Stimulated activated CD8-positive, alpha-beta memory T cell treated with anti-CD3 and anti-CD28 coated beads, Interleukin-15, amount 100 ng/mL, for 48 hours (primary cell): ENCODE measurements at places on chromosomes 2 and 18.
A peak's percentile ranks its signal among the peaks of the same experiment; 100 is the strongest.

- DNase-seq = no peak
Measured at GRCh38 chr2:231362555-231363184, 32.8 kb upstream of the B3GNT7 start.

GRCh38 chr18:6476190-6476589, 61.5 kb upstream of the L3MBTL4 start:
- DNase-seq = no peak

- DNase-seq = no peak
Measured at GRCh38 chr2:20107352-20107751, 55.9 kb upstream of the LAPTM4A start.

- DNase-seq = no peak
Measured at GRCh38 chr18:22499421-22499820, 81.7 kb upstream of the CTAGE1 start.

- no peak for DNase-seq
Measured at GRCh38 chr18:54946149-54946581, 13.1 kb downstream of the CCDC68 start.

- no peak for DNase-seq
Measured at GRCh38 chr2:1702186-1702565, 42.1 kb downstream of the PXDN start.

GRCh38 chr2:231680992-231681852, 27.1 kb upstream of the PTMA start:
- DNase-seq = no peak

- DNase-seq = no peak
Measured at GRCh38 chr18:10973567-10974203, 175.7 kb downstream of the PIEZO2 start.

- DNase-seq = no peak
Measured at GRCh38 chr2:163600801-163601200, 135.0 kb downstream of the FIGN start.

DNA sequence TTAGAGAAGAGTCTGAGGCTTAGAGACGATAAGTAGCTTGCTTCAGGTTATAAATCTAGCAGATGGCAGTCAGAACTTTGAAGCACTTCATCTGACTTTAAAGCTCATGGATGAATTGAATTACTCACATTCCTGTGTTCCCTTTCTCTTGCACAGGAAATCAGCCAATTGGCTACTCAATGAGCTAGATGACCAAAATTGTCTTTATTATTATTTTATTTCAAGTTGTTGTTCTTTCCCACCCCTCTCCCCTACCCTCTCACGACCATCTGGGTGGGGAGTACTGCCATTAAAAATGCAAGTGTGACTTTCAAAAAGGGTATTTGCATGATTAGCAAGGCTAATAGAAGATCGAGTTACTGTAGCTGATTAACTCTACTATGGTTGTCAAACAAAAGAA, 491.1 kb downstream of the NR4A2 start:
- no peak for DNase-seq

DNA sequence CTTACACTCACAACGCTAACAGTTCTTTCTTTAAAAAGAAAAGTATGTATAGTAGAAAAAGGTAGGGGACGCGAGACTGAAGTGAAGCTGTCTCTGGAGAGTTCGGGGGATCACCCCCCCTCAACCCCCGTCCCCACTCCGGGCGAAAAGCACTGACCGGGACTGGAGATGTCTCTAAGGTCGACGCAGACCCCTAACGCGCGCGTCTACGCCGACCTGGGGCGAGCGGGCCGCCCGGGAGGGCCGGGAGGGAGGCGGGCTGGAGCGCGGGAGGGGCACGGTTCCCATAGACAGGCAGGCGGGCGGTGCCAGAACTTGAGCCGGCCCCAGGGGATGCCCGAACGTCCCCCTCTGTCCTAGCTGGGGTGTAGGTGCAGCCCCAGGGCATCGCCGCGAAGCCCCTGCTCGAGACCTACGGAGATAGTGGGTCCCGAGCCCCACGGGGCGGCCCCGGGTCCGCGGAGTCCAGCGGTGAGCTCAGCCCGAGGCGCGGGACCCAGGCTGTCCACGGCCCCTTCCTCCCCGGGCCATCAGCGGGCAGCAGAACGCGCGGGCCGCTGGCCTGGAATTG, 82.2 kb downstream of the CHRNA1 start:
- DNase-seq = peak; percentile 25

GRCh38 chr2:226977775-226978190, 141.9 kb downstream of the RHBDD1 start:
- DNase-seq = no peak

GRCh38 chr2:3662239-3662638, 4.2 kb downstream of the ALLC start:
- no peak for DNase-seq

DNA sequence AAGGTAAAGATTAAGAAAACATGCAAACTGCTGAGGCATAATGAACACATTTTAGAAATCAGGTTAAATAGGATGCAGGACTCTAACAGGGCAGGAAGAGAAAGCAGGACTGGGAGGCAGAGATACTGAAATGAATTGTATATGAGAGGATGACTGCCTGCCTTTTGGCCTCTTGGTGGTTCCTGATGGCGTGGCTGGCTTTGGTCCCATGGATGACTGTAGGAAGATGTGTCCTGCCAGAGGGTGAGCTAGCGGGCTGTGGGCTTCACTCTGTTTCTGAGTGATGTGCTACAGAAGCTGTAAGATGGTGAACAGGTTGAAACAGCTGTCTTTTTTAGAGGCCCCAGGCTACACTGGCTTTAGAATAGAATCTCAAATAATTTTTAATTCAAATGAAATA, 517.0 kb downstream of the SLC4A3 start:
- DNase-seq = no peak

DNA sequence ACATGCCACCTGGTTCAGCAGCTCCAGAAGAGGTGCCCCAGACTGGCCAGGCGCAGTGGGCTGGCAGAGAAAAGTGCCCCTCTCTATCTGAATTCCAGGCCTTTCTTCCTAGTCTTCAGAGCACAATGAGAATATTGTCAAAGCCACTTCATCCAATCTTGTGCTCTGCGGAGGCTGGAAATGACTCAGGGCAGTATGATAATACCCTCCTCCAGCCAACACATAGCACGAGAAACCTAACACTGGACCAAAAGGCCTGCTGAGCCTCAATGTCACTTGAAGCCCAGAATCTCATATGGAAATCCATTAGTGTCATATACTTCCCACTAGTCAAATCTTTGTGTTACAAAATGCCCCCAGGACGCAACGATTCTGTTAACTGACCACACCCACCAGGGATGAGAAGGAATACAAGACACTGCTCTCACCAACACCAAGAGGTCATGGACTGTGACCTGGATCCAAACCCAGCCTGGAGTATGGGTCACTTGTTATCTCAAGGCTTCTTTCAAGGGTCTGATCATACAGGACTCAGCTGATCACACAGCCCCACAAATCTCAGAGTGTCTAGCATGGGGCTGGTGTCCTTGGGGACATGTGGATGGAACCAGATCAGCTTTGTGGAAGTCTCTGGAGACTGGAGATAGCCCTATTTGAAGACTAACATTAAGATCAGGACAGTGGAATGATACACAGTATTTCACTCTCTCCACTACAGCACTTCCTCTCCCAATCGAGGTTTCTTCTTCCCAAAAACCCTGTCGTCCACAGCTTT, 10.1 kb downstream of the KIF3C start:
- DNase-seq = no peak
